ENCODE measurements at places on chromosomes 1 and 21.

DNA sequence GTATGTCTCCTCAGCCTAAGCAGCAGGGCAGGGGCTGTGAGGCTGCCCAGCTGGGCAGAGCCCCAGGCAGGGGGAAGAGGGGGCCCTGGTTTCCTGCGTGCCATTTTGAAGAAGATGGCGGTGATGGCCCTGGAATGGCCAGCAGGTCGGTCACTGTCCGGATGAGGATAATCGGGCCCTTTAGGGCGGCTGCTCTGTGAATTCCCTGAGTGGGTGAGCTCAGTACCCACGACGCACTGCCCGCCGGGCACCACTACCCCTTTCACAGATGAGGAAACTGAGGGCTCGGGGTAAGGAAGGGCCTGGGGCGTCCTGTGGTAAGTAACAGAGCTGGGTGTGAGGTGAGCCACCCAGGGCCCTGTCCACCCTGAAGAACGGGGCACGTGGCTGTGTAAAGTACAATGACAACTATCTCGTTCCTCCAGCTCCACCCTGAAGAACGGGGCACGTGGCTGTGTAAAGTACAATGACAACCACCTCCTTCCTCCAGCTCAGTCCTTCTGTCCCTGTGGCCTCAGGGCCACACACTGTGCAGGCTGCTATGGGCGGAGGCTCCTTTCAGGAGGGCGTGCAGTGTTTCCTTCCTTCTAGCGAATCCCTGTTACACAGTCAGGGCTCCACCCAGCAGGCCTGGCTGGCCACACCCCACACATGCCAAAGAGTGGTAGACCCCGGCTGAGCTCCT lies 23.2 kb downstream of the ITGB2 start:
- no peak for DNase-seq

- no peak for DNase-seq
These were observed 30.5 kb downstream of the ATP5PO start for GRCh38 chr21:33885172-33885514.

- DNase-seq = no peak
These were observed 85.4 kb downstream of the SIK1 start for GRCh38 chr21:43341378-43342161.

DNA sequence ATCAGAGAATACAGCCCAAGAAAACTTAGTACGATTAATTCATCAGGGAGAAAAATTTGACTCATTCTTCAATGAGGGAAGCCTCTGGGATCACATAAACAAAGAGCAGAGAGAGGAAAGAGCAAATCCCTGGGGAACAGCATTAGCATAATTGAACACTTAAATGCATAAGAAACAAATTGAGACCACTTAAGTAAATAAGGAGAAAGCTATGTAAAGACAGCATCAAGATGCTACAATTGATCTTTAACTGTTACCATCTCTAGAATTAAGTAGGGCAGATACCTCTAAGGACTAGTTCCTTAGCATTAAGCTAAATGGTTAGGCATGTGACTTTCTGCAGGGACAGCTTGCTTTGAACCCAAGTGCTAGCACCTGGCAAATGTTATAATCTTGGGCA lies 265.1 kb upstream of the NEGR1 start:
- no peak for DNase-seq

DNA sequence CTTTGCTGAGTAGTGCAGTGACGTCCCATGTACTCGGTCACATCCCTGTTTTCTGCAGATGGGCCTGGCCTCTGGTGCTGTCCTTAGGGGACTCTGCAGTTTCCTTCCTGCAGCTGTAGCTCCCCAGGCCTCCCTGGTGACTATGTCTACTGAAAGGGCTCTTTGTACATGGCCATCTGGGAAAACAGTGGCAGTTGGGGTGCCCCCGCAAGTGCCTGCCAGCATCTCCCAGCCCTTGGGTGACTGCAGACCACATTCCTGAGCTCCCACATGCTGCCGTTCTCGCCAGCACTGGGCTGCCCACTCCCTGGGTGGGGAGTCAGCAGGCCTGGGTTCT lies 37.5 kb upstream of the KCNA10 start:
- DNase-seq = no peak

DNA sequence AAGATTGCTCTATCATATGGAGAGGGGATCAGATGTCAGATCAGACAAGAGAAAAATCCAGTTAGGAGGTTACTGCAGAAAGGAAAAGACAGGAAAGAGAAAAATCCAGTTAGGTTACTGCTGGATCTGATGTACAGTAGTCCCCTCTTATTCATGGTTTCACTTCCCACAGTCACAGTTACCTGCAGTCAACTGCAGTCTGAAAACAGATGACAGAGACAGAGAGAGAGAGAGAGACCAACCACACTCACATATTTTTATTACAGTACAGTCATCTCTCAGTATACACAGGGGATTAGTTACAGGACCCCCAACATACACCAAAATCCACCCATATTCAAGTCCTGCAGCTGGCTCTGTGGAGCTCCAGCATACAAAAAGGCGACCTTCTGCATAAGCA lies 29.3 kb downstream of the NUP133 start:
- no peak for DNase-seq

DNA sequence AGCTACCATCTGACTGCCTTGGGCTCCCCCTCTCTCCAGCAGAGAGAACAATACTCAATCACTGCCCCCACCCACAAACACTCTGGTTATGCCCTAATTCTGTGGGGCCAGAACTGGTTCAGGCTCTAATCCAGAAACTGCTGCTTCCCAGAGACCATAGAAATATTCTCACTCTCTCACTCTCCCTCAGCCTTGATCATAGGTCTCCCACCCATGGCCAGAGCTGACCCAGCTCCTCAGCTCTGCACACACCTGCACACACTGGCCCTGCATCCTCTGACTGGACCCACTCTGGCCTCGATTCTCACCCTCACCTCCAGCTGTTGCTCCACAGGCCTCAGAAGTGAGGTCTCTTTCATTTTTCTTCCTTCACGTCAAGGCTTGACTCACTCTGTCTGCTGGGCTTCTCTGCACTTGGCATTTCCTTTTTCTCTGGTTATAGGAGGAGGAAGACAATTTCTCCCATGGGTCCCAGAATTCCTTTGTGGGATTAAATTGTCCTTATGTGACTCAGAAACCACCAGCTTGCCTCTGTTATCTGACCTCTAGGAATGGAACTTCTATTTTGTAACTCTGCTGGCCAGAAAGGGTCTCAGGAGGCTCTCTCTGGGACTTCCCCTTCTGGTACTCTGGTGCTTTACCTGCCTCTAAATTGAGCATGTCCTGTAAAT lies 15.6 kb upstream of the ZMYM6 start:
- DNase-seq = peak; percentile 77

GRCh38 chr1:114131526-114132220 lies 22.0 kb downstream of the SYT6 start:
- DNase-seq = no peak

GRCh38 chr1:45685308-45686014 lies 872 bp downstream of the GPBP1L1 start:
- DNase-seq = no peak

DNA sequence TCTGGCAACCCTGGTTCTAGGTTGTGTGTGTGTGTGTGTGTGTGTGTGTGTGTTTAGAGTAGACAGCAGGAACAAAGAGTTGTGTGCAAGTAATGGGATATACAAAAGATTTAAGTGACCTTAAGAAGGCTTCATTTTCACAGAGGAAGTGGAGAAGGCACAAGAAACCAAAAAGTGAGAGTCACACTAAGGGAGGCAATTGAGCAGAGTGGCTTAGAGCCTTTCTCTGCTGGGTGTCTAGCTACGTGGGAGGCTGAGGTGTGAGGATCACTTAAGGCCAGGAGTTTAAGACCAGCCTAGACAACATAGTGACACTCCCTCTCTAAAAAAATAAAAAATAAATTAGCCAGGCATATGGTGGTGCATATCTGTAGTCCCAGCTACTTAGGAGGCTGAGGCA lies 44.4 kb upstream of the HAO2 start:
- DNase-seq = no peak

DNA sequence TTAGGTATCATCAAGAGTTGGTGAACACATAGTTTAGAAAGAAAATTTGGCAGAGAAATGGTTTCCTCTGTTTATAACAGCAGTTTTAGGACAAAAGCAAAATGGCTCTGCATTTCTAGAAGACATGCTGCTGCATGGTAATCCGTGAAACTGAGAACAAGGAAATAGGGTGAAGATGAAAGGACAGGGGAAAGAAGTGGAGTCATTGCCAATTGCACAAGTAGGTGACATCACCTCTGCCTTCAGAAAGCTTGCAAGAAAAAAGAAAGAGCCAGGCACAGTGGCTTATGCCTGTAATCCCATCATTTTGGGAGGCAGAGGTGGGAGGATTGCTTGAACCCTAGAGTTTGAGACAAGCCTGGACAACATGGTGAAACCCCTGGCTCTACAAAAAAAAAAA lies 217.6 kb downstream of the LMX1A start:
- DNase-seq = no peak

GRCh38 chr1:55376897-55377296 lies 161.7 kb upstream of the USP24 start:
- DNase-seq = no peak

- DNase-seq = no peak
These were observed 14.3 kb downstream of the RC3H1 start for GRCh38 chr1:174007851-174008250.

DNA sequence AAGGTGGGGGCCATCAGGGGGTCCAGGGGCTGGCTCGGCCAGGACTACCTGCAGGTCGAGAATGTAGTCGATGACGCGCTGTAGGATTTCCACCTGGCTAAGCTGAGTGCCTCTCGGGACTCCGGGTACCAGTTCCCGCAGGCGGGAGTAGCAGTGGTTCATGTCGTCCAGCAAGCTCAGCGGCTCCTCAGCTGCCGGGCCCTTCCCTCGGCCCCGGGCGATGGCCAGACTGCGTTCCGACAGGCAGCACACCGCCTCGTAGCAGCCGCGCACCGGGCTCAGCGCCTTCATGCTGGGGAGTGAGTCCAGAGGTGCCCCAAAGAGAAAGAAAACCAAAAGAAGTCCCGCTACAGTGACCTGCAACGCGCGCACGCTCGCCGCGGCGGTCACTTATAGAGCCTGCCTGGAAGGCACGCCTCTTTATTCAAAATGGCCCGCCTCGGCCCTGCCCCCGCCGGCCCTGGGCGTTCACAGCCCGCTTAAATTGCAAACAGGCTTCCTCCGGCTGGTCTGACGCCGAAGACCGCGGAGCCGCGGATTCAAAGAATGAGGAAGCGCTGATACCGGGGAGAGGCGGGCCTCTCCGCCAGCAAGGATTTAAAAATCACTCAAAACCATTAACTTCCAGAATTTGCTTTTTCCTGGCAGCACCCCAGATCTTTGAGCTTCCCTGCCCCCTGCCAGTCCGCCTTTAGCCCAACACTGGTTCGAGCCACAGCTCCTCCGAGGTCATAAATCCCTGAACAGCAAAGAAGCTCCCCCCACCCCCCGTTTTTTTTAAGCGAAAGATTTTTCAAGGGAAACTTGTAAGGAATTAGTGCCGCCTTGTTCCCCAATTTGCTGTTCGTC lies at the start of gene ID3:
TSS of gene ID3 (minus strand) at position 366 of the 849 bp plus-strand sequence. CDS start at position 291, 75 bp downstream.
- peak; percentile 96 for DNase-seq

DNA sequence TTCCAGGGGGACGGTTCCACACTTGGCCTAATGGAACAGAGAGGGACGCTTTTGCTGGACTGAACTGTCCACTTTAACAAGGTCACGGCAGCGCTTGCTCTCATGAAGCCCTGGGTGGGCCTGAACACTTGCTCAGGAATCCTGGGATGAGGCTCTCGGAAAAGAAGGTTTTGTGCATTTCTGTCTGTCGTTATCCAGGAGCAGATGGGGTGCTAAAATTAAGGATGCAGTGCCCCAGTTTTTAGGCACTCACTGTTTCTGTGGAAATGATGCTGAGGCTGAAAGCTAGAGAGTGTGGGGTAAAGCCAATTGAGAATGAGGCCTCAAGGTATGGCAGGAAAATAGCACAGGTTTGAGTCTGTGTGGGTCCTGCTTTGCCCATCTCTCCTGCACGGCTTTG lies 111.0 kb downstream of the DAB1 start:
- no peak for DNase-seq

- DNase-seq = no peak
These were observed 144.8 kb downstream of the GLUL start for GRCh38 chr1:182246783-182247182.

- no peak for DNase-seq
These were observed 136.4 kb downstream of the HUNK start for GRCh38 chr21:32009263-32009662.

DNA sequence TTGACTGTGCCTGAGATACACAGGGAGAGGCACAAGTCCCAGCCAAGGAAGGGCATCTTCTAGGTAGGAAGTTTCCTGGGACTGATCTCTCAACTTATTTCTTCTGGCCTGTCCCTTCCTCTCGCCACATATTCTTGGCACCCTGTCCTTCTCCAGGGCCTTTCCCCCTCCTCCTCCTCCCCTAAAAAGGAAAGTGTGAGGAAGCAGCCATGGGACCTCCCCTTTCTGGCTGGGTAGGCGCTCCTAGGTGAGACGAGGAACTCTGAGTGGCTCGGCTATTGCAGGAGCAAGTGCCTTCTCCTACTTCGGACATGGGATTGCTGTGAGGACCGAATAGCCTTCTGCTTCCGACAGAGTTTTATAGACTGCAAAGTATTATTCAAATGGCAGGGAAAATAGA lies 15.5 kb upstream of the MTARC2 start:
- no peak for DNase-seq

- no peak for DNase-seq
These were observed 12.9 kb downstream of the KCNE1 start for GRCh38 chr21:34499116-34499515.

DNA sequence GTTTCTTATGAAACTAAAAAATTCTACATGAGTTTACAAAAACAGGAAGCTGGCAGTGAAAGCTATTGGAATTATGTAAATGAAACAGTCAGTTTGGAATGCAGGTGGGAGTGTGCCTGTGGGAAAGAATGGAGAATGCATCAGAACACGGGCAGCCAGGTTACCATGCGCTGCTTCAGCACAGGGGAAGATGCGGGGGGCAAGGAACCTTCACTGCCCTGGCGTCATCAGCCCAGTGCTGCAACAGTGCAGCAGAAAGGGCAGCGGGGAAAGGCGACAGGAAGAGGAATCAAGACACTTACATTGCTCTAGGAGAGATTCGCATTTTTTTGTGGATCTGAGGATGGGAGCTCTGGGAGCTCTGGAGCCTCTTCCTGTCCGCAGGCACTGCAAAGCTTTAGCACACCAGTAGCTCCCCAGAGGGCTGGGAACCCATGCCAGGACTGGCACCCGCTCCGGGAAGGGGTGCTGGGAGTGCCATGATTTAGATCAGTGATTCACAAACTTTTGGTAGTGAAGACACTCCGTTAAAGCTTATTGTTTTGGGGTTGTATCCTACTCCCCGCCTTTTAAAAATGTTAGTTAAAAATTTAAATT lies 64.1 kb upstream of the WDR26 start:
- peak; percentile 65 for DNase-seq

- DNase-seq = no peak
These were observed 44.1 kb upstream of the ATP2B4 start for GRCh38 chr1:203582568-203582967.

DNA sequence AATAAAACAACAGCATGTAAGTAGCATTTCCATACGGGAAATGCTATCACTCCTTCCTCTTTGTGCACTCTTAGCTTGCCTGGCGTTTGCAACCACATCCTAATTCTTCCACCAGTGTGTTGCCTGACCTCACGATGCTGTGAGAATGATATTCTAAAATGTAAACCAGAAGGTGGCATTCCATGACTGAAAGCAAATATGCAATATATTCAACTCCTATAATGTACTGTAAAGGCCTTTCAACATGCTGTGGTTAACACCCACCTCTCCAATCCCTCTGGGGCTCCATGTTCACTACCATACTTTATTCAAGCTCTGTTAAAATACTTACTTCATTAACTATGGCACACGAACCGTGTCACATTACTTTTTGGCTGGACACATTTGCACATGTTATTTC lies 420.6 kb upstream of the DEPDC1 start:
- DNase-seq = peak; percentile 83

Measured in H4 (cell line).